NT2/D1 (cell line): ENCODE measurements at places on chromosomes 4 and X.

GRCh38 chrX:96183843-96184242, 500.8 kb upstream of the DIAPH2 start:
- DNase-seq, result no peak

GRCh38 chr4:153787061-153787560, 1.8 kb downstream of the SFRP2 start:
- no peak for DNase-seq

GRCh38 chr4:157315968-157316367, 95.4 kb downstream of the GRIA2 start:
- no peak for DNase-seq

GRCh38 chrX:113868711-113869110, 715.2 kb upstream of the HTR2C start:
- DNase-seq, result no peak

DNA sequence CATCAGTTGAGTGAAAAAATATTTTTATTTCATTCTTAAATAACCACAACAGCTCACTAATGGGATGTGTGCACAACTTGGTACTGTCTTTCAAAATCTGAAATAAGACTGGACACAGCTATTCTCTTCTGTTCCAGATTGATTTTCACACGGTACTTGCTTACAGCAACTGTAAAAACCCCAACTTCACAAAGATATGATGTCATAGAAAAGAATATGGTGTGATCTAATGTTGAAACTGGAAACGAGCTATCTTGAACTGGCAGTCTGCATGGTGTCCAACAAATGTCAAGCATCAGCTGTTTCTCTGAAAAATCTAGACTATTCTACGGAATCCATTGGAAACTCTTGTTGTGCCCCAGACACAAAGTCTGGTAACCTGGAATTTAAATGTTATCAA, 14.7 kb downstream of the HELQ start:
- no peak for DNase-seq
